ENCODE measurements at places on chromosomes 3 and 15.

GRCh38 chr3:62361824-62362223 is 11.5 kb downstream of the FEZF2 start:
- no peak for DNase-seq

DNA sequence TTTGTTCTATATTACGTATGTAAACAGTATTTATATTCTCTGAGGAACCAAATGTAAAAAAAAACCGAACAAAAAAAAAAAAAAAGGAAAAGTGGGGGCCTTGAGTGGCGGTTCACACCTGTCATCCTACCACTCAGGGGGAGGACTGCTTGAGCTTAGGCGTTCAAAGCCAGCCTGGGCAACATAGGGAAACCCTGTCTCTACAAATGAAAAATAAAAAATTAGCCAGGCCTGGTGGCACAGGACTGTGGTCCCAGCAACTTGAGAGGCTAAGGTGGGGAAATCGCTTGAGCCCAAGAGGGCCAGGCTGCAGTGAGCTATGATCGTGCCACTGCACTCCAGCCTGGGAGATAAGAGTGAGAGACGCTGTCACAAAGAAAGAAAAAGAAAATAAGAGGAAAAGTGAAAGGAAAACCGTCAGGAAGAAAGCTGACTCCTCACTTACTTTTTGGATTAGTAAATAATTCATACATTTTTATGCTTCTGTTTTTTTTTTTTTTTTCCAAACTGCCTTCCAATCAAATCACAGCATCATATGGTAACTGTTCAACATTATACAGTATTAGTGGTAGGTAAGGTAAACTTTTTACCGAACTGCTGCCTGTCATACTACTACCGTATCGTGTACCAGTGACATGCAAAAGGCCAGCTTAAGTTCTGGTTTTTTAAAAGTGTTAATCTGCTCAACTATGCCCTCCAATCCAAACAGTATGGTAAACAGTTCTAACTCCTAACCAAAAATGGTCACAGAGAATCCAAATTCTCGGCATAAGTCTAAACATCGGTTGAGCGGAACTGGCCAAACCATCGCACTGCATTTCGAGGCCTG is 1.2 kb downstream of the PHC3 start:
- peak; percentile 77 for DNase-seq

DNA sequence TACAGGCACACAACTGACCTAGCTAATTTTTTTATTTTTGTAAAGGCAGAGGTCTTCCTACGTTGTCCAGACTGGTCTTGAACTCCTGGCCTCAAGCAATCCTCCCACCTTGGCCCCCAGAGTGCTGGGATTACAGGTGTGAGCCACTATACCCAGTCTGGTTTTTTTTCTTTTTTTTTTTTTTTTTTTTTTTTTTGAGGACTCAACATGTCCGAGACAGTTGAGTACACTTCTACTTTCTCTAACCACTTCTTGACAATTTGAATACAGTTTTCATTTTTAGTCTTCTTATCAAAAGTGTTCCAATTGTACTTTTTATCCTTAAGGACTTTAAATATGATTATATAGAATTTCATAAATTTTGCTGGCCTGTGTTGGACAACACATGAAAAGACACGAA is 7.4 kb upstream of the GSK3B start:
- DNase-seq = no peak

DNA sequence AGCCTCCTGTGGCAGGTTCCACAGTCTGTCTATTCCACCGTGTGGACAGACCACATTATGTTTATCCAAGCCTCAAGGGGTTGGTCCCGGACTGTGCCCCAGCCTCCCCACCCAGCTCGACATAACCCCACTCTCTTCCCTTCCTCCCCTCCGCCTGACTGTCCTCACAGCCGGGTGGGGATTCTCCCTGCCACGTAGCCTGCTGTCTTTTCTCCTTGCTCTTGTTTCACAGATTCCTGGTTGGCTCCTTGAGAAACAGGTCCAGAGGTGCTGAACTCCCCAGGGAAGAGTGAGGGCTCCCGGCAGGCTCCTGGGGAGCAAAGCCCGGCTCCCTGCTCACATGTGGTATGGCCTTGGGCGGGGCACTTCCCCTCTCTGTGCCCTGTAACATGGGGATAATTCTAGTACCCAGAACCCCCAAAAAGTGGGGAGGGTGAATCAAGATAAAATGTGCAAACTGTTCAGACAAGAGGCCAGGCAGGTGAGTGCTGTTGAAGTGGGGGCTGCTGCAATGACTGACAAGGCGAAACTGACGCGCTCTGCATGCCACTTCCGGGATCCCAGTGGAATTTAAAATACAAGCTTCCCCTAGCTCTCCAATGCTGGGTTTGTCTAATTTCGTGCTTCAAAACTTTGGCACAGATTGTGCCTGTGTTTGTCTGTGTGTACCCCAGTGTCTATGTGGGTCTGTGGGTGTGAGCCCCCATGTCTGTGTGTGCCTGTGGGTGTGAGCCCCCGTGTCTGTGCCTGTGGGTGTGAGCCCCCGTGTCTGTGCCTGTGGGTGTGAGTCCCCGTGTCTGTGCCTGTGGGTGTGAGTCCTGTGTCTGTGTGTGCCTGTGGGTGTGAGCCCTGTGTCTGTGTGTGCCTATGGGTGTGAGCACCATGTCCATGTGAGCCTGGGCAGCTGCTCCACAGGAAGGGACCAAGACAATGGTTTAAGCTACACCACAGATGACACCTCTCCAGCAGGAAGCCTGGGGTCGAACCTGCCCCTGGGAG is 160.6 kb upstream of the IQSEC1 start:
- no peak for DNase-seq

DNA sequence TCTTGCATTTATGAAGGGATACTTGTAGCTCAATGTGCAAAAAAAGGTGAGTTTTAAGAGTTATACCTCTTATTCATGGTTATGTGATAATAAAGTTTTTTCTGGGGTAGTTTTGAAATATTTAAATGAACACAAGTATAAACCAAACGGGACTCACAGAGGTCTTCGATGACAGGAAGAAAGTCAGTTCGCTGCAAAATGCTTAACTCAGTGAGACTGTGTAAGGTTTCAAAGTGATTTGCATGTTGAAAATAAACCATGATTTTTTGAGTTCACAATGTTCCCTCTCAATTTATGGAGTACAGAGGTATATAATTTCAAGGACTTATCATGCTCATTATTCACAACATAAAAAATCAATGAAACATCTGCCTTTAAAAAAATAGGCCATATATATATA is 36.3 kb upstream of the MYH15 start:
- DNase-seq = no peak

GRCh38 chr15:81006124-81006523 is 5.4 kb downstream of the TLNRD1 start:
- no peak for DNase-seq

- DNase-seq = no peak
These were observed 32.9 kb upstream of the BNIP2 start for GRCh38 chr15:59722037-59722436.

DNA sequence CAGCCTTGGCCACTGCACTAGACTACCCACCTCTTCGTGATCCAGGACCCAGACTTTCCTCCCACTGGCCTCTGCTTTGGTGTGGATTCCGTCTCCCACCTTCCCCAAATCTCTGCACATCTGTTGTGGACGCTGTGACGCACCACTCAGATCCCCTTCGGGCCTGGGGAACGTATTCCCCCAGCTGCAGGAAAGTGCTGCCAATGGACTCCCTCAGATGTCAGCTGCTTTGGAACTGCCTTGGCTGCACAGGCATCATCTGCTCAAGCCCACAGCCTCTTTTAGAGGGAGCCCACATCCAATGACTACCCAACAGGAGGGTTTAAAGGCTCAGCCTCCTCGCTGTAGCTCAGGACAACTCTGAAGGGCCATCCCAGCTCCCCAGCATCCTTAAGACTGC is 134.2 kb upstream of the RAD18 start:
- no peak for DNase-seq

GRCh38 chr3:5809586-5810246 is 622.2 kb downstream of the EDEM1 start:
- DNase-seq = no peak

- DNase-seq = no peak
These were observed 166.7 kb downstream of the STT3B start for GRCh38 chr3:31699309-31699953.

- peak; percentile 55 for DNase-seq
These were observed 110.2 kb downstream of the NR1I2 start for GRCh38 chr3:119891944-119892721.

- no peak for DNase-seq
These were observed 51.5 kb upstream of the CFAP20DC start for GRCh38 chr3:59101231-59101736.

GRCh38 chr3:186614266-186614596 is 1.4 kb downstream of the AHSG start:
- no peak for DNase-seq

DNA sequence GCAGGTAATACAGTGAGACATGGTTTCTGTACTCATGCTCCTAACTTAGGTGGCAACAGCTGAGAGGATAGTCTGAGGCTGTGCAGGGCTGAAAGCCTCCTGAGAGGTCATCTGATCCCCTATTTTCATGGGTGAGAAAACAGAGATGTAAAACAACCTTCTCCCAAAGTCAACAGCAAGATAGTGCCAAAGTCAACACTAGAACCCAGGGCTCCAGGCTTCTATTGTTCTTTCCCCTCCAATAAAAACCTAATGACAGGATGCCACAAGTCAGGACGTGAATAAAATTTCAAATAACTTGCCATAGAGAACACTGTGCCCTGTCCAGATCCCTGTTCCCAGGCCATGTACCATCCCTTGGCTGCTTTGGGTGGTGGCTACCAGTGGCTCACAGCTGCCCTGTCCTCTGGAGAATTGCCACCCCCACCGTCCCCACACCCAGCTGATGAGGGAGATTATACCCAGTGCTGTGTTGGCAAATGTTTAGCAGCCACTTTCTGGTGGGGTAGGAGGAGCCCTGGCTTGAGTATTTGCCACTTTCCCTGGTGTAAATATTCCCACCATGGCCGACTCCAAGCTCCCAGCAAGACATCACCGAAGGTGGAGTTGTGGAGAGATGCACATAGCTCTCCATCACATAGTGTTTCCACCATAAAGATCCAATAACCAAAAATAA is 54.8 kb downstream of the SRGAP3 start:
- DNase-seq = no peak

DNA sequence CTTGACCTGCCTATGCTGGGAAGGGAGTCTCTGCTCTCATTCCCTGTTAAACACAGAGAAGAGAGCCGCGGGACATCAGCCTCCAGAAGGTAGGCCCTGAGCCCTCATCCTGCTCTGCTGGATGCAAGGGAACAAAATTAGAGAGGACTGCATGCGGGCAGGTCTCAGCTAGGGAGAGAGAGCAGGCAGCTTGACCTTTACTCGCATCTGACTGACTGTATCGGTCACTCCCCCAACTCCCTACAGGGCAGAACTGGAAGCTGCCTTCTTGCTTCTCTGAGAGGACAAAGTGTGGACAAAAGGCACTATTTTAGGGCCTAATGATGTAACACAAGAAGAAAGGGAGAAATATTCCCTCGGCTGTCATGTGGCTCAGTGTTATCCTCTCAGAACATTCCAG is 38.7 kb upstream of the ATOSA start:
- DNase-seq = no peak

- DNase-seq = no peak
These were observed 3.0 kb upstream of the APH1B start for GRCh38 chr15:63274427-63274826.

- no peak for DNase-seq
These were observed 16.5 kb downstream of the LRIG1 start for GRCh38 chr3:66484106-66484844.

- DNase-seq = peak; percentile 51
These were observed 134.7 kb downstream of the TPRA1 start for GRCh38 chr3:127455541-127456450.

DNA sequence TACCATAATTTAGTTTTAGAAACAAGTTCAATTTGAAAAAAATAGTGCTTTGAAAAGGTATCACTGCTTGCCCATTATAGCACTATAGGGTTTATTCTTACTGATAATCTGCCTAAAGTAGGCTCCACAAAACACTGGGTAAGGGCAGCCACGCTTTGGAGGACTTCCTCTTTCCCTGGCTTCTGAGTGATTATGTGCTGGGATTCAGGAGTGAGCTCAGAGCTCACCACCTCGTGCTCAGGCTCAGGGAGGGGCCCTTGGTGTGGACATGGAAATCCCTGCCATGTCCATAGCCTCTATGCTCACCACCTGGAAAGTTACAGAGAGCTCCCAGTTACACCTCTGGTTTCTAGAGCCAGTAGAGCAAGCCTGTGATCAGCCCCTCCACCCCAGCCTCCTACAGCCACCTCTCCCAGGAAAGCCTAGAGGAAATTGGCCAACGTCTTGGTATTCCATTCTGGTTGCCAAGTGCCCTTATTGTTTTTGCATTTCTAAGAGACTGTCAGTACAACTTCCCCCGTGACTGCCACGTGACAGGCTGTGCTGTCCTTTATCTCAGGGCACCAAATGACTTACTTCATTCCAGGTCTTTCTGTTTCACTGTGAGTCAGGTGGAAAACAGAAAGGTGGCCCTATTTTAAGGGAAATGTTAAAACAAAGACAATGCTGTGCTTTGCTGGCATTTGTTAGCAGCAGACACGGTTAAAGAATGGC is 316.0 kb downstream of the RORA start:
- no peak for DNase-seq

DNA sequence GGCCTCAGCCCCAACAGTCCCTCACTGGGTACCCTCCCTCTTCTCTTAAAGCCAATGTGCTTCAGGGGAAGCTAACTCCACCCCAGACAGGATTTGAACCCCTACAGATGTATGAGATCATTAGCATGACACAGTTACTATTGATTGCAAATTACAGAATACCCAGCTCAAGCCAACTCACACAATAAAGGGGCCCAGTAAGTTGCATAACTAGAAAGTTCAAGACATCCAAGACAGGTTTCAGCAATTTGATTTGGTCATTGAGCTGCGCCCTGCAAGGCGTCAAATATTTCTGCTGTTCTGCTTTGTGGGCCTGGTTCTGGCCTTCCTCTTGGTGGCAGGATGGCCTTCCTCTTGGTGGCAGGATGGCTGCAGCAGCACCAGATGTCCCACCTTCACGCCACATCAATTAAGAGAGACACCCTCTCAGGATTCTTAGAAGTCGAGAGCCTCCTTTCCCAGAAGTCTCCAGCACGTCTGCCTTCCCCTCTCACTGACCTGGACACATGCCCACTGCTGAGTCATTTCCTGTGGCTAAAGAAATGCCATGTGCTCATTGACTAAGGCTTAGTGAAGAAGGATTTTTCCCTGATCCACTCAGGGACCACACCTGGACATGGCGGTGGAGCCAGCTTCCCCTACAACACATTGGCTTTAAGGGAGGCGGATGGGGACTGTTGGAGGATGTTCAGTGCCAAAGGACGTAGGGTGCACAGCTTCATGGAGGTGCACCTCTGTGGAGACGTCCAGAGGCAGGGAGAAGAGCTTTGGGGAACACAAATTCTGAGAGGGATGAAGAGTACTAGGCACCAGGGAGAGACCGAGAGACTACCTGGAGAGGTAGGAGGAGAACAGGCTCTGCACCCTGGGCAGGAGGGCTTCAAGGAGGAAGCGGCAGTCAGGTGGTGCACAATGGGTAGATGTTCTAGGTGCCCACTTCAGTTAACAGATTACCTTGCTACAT is 49.1 kb downstream of the DNASE1L3 start:
- no peak for DNase-seq

Data from large intestine (tissue), 12 donors.